ENCODE measurements at places on chromosomes 5 and 9. TPM values are rescaled to one million over a fixed set of nuclear protein-coding genes. Genes with fewer than 3 reads are reported as not detected.

Gene PALM2AKAP2
- 19.7 TPM for total RNA-seq

GRCh38 chr5:172005708-172006320 is 624 bp downstream of the FBXW11 start:
- DNase-seq: peak; percentile 65

DNA sequence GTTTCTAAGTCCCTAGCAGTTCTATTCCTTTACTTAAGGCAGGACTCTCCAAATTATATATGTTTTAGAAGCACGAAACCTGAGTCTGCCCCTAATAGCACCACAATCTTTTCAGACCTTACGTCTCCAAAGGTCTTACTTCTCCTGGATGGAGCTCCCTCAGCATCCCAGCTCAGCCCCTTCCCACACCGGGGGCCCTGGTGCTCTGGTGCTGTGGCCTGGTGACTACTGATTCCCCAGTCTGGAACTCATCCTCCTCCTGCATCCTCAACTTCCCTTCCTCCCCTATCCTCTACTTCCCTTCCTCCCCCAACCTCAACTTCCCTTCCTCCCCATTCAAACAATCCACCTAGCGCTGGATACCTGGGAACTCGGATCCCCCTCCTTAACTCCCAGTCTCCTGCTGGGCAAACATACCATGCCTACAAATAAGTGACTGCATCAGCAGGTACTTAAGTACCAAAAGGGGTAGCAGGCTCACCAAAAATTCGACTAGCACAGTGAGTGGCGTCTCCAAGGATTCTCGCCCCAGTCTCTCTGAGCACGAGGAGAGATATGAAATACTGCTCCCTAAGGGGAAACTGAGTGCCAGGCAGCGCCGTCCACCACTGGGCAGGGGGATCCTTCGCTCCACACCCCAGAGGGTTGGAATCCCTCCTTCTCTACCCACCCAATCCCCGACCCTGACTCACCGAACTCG is 831 bp downstream of the IGFBPL1 start:
- no peak for DNase-seq

- DNase-seq: no peak
Measured at GRCh38 chr5:27474047-27474309, 435.6 kb upstream of the CDH9 start.

DNA sequence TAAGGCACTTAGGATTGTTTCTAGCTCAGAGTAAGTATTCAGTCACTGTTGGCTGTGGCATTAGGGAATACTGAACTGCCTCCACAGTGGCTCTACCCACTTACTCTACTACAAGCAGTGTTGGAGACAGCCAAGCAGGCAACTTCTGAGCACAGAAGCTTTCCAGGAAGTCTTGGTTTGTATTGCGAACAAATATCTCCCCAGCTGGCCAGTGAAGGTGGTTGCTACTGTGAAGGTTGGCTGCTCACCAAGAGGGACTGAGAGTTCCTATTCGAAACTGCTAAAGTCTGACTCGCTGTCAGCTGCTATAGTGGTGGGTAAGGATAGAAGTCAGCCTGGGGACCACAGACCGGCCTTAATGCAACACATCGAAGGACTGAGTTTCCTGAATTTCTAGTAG is 319.1 kb downstream of the KIF4B start:
- no peak for DNase-seq
